Urothelium cell line (cell line): ENCODE measurements at places on chromosomes 12 and 14.

DNA sequence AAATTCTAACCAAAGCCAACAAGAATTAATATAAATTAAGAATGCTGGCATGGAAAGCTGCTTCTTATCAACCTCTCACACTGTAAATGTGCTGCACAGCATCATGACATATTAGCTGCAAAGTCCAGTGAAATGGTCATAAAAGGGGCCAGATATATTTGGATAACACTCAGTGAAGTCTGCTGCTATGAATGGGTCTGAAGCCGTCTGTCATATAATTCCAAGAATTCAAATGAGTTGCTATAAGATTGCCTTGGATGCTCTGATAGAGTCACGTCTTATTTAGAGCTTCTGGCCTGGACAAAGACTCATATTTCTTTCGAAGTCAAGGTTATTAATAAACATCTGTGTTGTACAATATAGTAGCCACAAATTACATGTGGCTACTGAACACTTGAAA, 54.3 kb upstream of the OVCH1 start:
- no peak for DNase-seq

DNA sequence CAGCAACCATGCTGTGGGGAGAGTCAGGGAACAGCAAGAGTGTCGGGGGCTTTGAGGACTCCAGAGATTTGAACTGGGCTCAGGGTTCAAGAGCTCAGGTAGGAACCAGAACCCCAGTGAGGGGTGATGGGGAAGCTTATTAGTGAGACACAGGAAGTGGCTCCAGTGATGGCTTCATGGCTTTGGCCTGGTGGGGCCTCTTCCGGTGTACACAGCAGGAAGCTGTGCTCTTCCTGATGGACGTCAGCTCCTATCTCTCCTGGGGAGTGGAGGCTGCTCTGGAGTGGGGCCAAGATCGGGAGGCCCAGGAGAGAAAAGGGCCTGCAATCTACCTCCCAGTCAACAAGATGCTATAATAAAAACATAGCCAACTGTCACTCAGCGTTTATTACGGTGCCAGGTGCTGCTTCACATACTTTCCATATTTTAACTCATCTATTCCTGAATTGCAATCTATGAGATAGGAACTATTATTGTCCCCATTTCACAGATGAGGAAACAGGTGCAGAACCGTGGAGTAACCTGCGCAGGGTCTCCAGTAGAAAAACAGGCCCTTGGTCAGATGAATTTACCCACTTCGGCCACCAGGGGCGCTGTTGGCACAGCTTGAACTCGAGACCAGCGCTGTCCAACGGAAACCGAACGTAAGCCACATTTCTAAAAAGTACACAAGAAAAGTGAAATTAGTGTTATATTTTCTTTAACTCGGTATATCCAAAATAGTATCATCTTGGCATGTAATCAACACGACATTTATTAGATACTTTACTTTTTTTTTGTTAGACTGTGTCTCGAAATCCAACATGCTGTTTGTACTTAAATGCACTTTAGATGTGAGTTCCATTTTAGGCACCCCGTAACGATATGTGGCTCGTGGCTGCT, 63.6 kb upstream of the DLK1 start:
- peak; percentile 66 for DNase-seq

DNA sequence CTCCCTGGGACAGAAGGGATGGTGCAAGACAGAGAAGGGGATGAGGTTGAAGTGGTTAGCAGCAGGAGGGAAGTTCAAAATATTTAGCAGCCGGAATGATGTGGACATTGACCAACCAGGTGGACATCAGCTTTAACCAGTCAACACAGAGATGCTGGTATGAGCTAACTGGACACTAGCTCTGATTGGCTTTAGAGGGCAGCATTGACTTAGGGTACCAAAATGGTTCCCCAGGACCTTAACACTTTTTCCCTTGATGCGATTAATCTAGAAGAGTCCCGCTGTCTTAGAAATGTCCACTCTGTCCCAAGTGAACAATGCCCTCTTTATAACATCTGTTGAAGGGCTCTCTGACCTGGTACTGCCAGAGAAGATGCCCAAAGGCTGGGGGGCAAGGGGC, 134.0 kb upstream of the GSC start:
- no peak for DNase-seq

- peak; percentile 46 for DNase-seq
Measured at GRCh38 chr12:75658901-75659823, 147.8 kb upstream of the KRR1 start.

- no peak for DNase-seq
Measured at GRCh38 chr12:118013283-118013682, 3.2 kb upstream of the RFC5 start.

GRCh38 chr14:57746563-57746962, 119.3 kb downstream of the SLC35F4 start:
- no peak for DNase-seq

- peak; percentile 44 for DNase-seq
Measured at GRCh38 chr14:81565441-81566290, 32.0 kb upstream of the SEL1L start.

GRCh38 chr12:27177706-27178105, 66.4 kb upstream of the STK38L start:
- peak; percentile 46 for DNase-seq

- no peak for DNase-seq
Measured at GRCh38 chr12:19464192-19464580, 24.9 kb downstream of the AEBP2 start.

GRCh38 chr14:91388551-91388975, 29.1 kb downstream of the CCDC88C start:
- no peak for DNase-seq

GRCh38 chr12:75455839-75456238, 24.7 kb upstream of the GLIPR1 start:
- DNase-seq = no peak

DNA sequence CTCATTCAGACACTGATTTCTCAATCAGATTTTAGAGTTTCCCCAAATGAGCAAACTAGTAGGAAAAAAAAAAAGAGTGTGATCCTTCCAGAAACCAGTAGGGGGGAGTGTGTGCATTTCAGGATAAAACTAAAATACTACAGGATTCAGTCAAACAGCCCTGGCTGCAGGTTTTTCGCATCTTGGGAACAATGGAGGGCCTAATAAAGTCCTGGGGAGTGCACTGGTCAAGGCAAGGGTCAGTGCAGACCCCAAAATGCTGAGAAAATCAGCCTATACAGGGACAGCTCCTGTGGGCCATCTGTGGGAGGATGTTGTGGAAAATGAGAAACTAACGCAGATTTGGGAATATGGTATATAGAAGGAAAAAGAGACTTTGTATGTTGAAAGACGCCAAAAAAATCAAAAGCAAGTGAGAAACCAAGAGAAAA, 22.2 kb upstream of the ABCD4 start:
- DNase-seq = peak; percentile 67

GRCh38 chr12:40248034-40248433, 23.2 kb downstream of the LRRK2 start:
- no peak for DNase-seq

DNA sequence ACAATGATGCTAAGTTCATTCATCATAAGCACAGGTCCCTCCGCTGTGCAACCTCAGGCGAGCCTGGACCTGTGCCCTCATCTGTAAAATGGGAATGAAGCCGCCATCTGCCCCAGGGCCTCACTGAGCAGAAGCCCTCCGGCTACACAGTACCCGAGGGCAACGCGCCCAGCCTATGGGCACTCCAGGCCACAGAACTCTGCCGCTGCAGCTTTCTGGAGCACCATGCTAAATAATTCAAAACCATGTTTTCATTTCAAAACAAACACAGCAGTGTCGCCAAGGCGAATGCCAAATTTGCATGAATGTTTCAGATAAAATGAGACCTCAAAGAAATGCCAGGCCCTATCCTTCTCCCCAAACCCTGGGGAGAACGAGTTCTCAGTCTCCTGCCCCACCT, 4.0 kb downstream of the NCOR2 start:
- DNase-seq = no peak

- DNase-seq = no peak
Measured at GRCh38 chr14:102645746-102646440, 53.4 kb downstream of the RCOR1 start.

- no peak for DNase-seq
Measured at GRCh38 chr12:76990716-76991115, 74.7 kb downstream of the E2F7 start.

- DNase-seq = no peak
Measured at GRCh38 chr12:115885040-115885690, 392.3 kb downstream of the MED13L start.

DNA sequence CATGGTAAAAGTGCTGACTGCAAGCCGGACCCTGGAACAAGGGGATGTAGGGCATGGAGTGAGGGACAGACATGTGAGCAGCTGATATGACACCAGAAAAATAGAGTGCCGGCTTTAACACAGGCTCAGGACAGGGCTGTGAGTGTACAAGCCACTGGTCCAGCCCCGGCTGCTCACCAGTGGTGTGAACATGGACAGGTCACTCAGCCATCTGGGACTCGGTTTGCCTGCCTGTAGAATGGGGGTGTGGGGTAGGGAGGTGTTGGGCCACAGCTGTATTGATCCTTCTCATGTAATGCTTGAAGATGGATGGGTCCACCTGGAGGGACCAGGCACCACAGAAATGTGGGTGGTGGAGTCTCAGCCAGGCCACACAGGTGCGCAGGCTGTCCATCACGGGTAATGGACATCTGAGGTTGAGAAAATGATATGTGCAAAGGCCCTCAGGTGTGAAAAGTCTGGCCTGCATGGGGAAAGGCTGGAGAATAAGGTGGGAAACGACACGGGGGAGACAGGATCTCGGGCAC, 10.6 kb upstream of the KRT74 start:
- DNase-seq = no peak

- DNase-seq = no peak
Measured at GRCh38 chr12:19654650-19655376, 215.5 kb downstream of the AEBP2 start.

DNA sequence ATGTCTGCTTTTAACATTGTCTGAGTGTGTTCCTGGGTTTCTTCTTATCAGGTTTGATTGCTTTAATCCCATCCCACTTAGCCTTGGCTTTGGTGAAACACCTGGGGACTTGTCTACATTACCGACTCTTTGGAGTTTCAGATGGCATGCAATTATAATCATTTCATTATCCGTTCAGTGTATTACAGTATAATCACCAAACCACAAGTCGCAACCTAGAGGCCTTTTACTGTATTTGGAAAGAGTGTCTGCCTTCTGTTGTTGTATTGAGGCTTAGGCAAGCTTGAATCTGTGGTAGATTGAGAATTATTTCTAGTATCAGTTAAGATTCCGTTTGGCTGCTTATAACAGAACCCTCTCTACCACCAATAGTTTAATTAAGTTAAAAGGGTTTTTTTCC, 103.9 kb downstream of the TGFB3 start:
- DNase-seq = no peak

DNA sequence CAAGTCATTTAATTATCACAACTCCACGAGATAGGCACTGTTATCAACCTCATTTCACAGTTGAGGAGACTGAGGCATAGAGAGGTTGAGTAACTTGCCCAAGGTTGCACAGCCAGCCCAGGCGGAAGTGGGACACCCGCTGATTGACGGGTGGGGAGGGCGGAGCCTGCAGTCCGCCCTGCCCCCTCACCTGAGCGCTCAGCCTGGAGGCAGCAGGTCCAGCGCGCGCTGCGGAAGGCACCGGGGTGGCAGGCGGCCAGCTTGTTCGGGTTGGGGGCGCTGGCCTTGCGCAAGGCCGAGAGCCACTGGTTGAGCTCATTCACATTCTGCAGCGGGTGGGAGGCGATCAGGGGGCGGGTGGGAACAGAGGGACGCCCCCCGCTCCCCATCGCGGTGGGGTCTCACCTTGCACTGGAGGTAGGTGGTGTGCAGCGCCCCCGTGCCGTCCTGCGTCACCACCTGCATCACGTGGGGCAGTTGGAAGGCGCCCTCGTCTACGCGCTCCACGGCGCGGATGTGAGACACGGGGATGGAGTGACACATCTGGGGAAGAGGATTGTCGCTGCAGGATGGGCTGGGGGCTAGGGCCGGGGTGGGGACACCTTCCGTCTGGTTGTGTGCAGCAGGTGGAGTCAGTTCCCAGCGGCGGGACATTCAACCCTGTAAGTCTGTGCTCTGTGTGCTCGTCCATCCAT, 31.7 kb downstream of the RASAL1 start:
- no peak for DNase-seq

GRCh38 chr12:3520168-3520567, 29.2 kb downstream of the PRMT8 start:
- no peak for DNase-seq

DNA sequence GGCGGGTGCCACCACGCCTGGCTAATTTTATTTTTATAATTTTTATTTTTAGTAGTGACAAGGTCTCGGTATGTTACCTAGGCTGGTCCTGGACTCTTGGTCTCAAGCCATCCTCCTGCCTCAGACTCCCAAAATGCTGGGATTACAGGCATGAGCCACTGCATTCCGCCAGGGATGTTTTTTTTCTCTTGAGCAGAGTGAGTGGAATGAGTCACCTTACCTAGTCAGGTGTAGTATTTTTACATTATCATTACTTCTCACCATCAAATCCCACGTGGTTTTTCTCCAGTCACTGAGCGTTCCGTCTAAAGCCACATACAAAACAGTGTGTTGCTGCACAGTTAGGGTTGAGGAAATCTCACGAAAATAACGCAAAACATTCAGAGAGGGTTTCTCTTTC, 870 bp upstream of the TBPL2 start:
- DNase-seq = no peak

DNA sequence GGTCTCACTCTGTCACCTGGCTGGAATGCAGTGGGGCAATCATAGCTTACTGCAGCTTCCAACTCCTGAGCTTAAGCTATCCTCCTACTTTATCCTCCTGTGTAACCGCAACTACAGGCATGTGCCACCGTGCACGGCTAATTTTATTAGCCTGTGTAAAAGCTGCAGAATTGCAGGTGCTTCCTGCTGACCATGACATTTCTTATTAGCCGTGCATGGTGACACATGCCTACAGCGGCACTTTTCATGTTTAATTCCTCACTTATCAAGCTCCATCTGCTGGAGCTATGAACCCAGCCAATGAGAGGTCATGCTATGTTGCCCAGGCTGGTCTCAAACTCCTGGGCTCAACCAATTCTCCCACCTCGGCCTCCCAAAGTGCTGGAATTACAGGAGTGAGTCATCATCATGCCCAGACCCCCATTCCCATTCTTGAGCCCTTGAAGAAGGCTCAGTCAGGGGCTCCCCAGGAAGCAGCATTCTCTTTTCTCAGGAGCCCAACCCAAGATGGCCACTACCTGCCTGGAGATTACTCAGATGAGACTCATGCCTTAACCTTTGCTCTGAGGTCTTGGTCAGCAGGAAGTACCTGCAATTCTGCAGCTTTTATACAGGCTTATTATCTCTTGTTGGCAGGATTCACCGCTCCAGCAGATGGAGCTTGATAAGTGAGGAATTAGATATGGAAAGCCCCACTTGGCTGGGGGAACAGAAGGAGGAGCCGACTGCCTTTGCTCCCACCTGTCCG, 503.2 kb downstream of the MED13L start:
- DNase-seq = no peak
